Activated T-cell treated with anti-CD3 and anti-CD28 coated beads, Interleukin-2, amount 50 U/mL, for 48 hours (primary cell): ENCODE measurements at places on chromosomes 3 and 15.
A peak's percentile ranks its signal among the peaks of the same experiment; 100 is the strongest.

- DNase-seq, result no peak
Observed at GRCh38 chr3:149450281-149450680, 24.2 kb upstream of the TM4SF4 start.

GRCh38 chr3:62607287-62608029 lies 234.1 kb upstream of the FEZF2 start:
- no peak for DNase-seq

DNA sequence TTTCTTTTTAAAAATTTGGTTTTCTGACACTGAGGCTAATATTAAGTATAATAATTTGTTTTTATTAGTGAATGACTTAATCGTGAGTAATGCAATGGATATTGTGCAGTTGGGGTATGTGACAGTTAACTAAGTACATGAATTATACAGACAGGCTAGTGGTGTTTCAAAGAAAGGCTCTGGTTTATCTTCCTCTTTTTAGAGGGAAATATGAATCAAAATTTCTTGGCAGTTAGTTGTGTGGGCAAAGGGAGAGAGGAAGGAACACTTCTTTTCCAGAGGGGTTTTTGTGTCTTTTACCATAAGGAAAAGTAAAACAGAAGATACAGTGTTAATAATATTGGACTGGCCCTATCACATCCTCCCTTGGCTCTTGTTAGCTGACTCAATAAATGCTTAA lies 2.7 kb downstream of the ZNF654 start:
- no peak for DNase-seq

- DNase-seq, result no peak
Observed at GRCh38 chr3:15015456-15015855, 49.7 kb downstream of the MRPS25 start.

GRCh38 chr3:129461022-129461421 lies 21.0 kb downstream of the IFT122 start:
- DNase-seq, result no peak

DNA sequence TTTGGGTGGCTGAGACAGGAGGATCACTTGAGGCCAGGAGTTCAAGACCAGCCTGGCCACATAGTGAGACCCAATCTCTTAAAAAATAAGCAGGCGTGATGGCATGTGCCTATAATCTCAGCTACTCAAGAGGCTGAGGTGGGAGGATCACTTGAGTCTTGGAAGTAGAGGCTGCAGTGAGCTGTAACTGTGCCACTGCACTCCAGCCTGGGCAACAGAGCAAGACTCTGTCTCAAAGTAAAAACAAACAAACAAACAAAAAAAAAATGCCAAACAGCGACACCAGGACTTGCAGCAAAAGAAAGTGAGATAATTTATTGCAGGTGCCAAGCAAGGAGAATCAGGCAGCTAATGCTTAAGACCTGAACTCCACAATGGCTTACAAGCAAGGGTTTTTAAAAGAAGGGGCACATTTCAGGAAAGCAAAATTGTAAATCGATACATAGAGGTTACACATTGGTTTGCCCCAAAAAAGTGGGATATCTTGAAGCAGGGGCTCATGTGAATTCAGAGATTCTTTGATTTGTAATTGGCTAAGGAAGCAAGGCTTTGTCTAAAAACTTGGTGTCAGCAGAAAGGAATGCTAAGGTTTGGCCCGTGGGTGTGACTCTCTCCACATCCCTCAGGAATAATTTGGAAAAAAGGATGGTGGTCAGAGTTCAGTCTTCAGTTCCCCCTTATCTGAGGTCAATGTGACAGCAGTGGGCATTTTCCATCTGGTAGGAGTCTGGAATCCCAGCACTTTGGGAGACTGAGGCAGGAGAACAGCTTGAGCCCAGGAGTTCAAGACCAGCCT lies 5.2 kb upstream of the MPI start:
- no peak for DNase-seq

DNA sequence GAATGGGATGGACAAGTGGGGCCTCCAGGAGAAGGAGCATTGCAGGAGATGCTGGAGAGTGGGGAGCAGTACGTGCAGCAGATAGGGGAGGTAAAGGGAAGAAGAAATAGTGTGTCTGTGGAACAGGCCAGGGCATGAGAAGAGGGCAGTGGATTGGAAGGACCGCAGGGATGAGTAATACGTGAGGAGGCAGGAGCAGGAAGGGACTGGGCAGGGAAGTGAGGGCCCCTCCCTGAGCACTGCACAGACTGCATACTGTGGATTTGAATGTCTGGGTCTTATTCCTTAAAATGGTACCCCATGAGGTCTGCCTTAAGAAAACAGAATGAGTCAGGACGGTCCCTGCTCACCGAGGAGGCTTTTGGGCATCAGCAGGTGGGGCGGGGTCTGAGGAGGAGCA lies 210.0 kb upstream of the NDN start:
- DNase-seq, result no peak

DNA sequence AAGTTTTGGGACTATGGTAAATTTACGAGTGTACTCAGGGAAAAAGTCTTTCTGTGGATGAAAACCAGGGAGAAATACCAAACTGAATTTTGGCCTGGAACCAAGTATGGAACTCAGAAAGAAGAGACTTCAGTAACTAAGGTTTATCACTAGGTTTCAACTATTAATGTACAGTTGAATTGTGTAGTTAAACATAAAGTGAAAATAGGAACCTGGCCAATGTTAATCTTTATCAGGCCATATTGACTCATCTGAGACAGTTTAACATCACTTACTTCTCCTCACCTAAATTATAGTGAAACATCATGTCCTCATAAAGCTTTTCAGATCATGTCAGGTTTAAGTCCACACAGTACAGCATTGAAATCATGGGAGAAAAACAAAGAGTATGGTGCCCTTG lies 197.7 kb downstream of the LSAMP start:
- DNase-seq, result no peak

DNA sequence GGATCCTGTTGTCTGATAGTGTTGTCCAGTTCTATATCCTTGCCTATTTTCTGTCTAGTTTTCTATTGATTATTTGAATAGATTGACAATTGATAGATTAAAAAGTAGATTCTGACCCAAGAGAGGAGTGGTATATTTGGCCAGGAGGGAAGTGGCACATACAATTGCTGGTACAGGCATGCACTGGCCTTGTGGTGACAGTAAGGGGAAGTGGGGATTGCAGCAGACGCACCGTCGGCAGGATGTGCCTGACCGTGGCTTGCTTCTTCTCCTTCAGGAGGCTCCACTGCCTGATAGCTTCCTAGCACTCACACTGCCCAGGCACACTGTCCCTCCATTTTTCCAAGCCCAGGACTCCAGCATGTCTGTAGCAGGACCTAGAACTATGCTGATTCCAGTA lies 10.5 kb downstream of the GABRG3 start:
- no peak for DNase-seq

GRCh38 chr15:89976246-89976600 lies 24.9 kb upstream of the ZNF710 start:
- DNase-seq, result no peak

DNA sequence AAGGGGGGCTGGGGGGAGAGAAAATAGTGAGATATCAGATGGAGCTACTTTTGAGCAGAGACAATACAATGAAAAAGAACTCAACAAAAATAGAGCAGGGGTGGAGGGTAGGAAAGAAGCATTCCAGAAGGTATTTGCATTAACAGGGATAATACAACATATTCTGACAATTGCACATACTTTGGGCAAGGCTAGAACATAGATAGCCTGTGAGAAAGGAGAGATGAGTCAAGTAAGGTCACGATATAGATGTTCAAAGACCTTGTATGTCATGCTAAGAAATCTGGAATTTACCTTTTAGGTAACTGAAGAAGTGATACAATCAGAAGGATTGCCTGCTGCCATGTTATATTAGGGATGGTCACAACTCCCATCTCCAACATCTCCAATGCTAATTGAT lies 155.2 kb downstream of the GSK3B start:
- DNase-seq, result no peak

DNA sequence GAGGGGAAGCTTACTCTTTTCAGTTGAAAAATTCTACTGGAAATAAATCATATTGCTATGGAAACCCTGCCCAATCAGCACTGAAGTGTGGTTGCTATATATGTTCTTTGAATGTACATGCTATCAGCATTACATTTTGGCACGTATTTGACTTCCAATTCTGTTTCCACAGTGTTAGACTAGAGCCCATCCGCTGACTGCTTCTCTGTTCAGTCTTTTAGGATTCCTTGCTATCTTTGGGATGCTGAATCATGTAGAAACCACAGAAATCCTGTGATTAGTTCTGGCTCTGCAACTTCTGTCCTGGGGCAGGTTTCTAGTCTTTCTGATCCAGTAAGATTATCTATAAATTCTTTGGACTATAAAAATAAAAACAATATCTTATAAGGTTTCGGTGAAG lies 128.2 kb upstream of the SLC7A14 start:
- no peak for DNase-seq

DNA sequence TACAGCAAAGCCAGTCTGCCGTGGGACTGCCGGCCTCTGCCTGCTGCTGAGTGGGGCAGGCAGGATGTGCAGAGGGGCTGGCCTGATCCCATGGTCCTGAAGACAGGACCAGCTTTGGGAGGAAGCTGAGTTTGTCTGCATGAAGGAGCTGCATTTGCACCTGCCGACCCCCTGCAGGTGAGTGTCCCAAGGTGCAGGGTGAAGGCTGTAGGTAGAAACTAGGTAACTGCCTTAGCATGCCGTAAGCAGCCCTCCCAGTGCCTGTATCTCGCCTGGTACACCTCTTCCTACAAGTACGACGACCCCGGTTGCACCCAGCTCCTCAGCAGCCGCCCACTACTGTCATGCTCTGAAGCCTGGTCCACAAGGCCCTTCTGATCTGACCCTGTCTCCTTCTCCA lies 34.9 kb downstream of the AMOTL2 start:
- no peak for DNase-seq

GRCh38 chr3:118029049-118029448 lies 1005.6 kb downstream of the IGSF11 start:
- no peak for DNase-seq

DNA sequence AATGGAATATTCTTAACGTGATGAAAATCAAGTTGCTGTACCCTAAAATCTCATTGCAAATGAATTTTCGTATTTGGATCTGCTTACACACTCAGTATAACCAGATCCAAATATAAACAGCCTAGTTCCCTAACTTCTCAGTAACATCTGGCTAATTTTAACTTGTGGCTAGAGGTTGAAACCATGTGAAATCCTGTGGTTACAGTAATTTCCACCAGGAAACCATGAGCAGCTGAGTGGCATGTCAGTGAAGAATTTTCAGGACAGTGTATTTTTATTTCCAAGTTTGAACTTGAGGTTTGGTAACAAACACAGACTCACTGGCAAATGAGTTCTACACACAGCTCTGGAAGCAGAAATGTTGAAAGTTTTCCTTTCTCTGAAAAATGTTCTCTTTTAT lies 754.1 kb downstream of the NR2F2 start:
- DNase-seq, result no peak

GRCh38 chr3:111831840-111832239 lies 27.2 kb upstream of the PHLDB2 start:
- DNase-seq, result peak; percentile 22

DNA sequence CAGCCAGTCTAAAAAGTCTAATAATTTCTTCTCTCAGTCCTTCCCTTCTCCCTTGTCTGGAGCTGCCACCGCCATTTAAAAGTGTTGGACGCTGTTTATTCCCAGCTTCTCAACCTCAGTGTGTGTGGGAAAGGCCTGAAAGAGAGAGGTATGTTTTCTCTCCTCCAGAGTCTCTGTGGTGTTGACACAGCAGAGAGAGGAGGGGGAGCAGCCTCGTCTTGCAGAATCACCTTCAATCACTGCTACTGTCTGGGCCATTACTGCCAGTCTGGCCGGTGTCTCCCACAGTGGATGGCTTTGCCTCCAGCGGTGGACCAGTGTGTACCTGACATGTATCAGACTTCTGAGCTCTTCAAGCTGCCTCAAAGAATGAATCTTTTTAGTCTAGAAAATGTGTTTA lies 101.4 kb upstream of the TRIM42 start:
- no peak for DNase-seq

DNA sequence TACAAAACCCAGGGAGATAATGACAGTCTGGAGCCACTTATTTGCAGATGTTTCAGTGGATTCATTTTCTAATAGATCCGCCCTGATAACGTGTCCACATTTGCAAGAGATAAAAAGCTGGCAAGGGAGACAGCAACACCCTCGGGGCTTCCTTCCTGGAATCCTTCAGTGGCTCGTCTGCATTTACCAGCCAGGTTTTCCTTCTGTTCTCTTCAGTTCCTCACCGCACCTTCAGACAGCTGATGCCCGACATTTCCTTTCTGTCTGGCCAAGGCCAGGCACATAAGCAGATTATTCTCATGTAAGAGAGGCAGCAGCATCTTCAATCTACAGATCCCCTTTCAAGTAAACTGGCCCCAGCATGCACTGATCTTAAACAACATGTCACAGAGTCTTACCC lies 56.2 kb upstream of the SPATA12 start:
- no peak for DNase-seq

- DNase-seq, result no peak
Observed at GRCh38 chr3:73485877-73486330, 138.8 kb downstream of the PDZRN3 start.

GRCh38 chr3:45227071-45227820 lies 1.2 kb upstream of the TMEM158 start:
- DNase-seq, result no peak

GRCh38 chr3:46612324-46612723 lies at the start of gene FAM240A:
TSS of gene FAM240A (plus strand) at chr3:46612525. CDS start at chr3:46612684, 159 bp downstream.
- DNase-seq, result no peak

GRCh38 chr15:73909651-73910050 lies 16.6 kb upstream of the LOXL1 start:
- no peak for DNase-seq

- DNase-seq, result no peak
Observed at GRCh38 chr15:56616551-56616950, 116.8 kb downstream of the ZNF280D start.

GRCh38 chr15:36498401-36498800 lies 81.0 kb upstream of the CDIN1 start:
- DNase-seq, result no peak

- no peak for DNase-seq
Observed at GRCh38 chr3:34360713-34361112, 562.3 kb downstream of the PDCD6IP start.

DNA sequence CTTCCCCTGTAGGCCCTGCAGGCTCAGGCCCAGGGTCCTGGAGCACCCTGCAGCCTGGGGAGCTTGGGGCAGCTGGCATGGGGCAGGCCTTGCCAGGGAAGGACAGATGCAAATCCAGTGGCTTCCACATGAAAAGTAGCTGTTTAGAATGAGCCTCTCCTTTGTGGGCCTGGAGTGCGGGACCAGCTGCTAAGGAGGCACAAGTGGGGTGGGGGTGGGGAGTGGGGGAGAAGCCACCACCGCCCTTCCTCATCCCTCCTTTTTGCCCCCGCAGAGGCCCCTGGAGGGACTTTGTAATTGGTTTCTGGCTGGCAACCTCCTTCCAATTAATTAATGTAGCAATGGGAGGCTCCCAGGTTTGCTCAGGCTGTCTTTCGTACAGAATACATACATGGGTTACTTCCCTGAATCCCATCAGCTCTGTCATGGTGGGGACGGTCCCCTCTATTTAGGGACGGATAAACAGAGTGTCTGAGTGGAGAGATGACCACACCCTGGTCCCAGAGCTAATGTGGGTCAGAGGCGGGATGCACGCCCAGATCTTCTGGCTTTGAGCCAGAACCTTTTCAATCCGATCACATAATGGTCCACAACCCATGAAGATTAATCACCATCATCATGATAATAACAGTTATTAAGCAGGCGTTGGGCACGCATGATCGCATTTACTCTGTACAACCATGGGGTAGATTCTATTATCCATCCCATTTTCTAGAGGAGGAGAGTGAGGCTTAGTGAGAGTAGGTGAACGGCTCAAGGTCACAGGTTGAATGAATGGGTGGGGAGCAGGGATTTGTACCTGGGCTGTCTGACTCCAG lies 6.2 kb downstream of the CORO2B start:
- no peak for DNase-seq

- DNase-seq, result no peak
Observed at GRCh38 chr15:98422130-98422478, 226.2 kb upstream of the IGF1R start.
